ENCODE measurements at places on chromosomes 13 and 19. TPM values are rescaled to one million over a fixed set of nuclear protein-coding genes. Genes with fewer than 3 reads are reported as not detected.

The ZNF491 gene
- total RNA-seq: 0.85 TPM

DNA sequence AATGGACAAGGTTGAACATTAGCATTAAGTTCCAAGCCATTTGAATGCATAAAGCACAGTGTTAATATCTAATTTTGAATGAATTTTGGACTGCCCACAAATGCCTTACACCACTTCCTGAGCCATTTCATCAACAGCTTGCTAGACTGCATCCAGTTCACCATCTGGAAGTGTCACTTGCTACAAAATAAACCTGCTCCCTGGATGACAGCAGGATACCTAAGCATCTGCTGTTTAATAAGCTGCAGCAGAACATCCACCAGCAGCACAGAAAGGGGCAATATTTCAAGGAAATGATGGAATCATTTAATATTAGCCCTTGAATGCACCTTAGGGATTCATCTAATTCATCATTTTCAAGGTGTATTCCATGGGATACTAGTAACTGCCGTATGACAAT is 76.6 kb upstream of the PCDH9 start:
- H3K27me3 ChIP-seq: no peaks in the 10 kb centered on the region
- no peaks in the 10 kb centered on the region for H3K36me3 ChIP-seq
- no peaks in the 10 kb centered on the region for H3K4me1 ChIP-seq
- no peak overlapping the region for H3K27ac ChIP-seq
- H3K4me3 ChIP-seq: no peak overlapping the region

DNA sequence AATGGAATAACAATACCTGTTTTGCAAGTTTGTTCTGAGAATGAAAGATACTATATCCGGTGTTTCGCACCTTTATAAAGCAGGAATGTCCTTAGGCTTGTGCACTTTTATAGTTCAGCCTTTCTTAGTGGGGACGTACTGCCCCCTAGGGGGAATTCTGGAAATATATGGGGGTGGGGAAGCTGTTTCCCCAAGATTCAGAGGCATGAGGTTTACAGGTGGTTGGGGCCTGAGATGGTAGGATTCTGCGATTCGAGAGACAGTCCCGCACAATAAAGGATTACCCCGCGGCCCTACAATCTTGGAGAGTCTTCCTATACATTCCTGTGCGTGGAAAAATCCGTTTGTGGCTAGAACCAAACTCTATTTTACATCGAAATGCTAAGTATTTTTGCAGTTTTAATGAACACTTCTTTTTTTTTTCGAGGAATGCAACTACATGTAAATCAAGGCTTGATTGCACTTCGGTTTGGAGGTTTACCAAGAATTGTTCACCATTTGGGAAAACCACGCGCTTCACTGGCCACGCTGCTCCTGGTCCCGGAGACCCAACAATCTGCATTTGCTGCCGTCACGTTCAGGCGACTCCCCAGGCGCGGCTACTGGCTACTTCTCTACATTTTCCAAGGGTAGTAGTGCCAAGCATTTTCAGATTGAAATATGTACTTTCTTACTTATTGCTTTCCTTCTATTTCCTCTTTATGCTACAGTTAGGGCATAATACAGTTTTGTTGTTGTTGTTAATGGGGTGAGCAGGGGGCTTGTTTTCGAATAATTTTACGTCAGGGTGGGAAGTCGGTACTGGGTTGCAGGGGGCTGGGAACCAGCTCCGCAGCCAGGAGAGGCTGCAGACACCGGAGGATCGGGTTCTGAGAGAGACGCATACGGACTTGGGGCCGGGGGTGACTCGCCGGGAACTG is 830 bp downstream of the NEK5 start:
- H3K4me1 ChIP-seq: peaks cover 8% of the 10 kb centered on the region
- DNase-seq: peak; percentile 79
- H3K4me3 ChIP-seq: peak overlapping the region; percentile 68
- H3K27me3 ChIP-seq: peaks cover 3% of the 10 kb centered on the region
- no peak overlapping the region for H3K27ac ChIP-seq

DNA sequence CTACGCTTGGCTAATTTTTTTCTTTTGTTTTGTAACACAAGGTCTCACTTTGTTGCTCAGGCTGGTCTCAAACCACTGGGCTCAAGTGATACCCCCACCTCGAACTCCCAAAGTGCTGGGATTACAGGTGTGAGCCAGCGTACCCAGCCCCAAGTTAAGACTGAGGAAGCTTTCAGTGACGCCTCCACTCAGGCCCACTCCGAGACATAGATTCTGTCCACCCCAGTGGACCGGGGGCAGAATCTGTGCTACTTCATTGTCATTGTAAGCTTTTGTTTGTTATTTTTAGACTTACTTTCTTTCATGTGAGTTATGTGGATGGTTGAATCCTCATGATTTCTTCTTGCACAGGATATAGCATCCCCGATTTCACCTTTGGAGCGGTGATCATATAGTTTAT is 156.9 kb upstream of the TSHZ3 start:
- no peaks in the 10 kb centered on the region for H3K4me1 ChIP-seq
- H3K36me3 ChIP-seq: no peaks in the 10 kb centered on the region
- DNase-seq: no peak
- H3K27ac ChIP-seq: no peak overlapping the region
- H3K27me3 ChIP-seq: no peaks in the 10 kb centered on the region

- H3K27ac ChIP-seq: no peak overlapping the region
- no peak for DNase-seq
- no peaks in the 10 kb centered on the region for H3K27me3 ChIP-seq
- H3K4me3 ChIP-seq: no peak overlapping the region
- H3K36me3 ChIP-seq: no peaks in the 10 kb centered on the region
These were observed 373.1 kb upstream of the MIR17HG start for GRCh38 chr13:90974249-90974975.

GRCh38 chr19:16581145-16581970 is 9.1 kb upstream of the SLC35E1 start:
- peaks cover 17% of the 10 kb centered on the region for H3K4me1 ChIP-seq
- H3K27me3 ChIP-seq: no peaks in the 10 kb centered on the region
- H3K36me3 ChIP-seq: peaks cover 9% of the 10 kb centered on the region

DNA sequence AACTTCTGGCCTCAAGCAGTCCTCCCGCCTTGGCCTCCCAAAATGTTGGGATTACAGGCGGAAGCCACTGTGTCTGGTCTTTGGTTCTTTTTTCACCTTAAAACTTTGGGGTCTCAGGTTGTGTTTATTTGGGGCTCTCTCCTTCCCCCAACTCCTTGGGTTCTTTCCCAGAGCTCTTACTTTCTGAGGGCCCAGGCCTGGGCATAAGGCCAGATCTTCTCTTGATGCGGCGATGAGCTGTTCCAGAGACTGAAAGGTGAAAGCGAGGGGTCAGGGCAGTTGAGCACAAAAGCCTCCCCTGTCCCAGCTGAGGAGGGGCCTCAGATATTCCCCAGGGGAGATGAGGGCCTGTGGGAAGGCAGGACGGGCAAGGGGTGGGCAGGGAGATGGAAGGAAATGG is 7.1 kb downstream of the POLR1G start:
- H3K27ac ChIP-seq: no peak overlapping the region
- no peak overlapping the region for H3K4me3 ChIP-seq
- no peak for DNase-seq
- no peaks in the 10 kb centered on the region for H3K4me1 ChIP-seq
- peaks cover 3% of the 10 kb centered on the region for H3K36me3 ChIP-seq

DNA sequence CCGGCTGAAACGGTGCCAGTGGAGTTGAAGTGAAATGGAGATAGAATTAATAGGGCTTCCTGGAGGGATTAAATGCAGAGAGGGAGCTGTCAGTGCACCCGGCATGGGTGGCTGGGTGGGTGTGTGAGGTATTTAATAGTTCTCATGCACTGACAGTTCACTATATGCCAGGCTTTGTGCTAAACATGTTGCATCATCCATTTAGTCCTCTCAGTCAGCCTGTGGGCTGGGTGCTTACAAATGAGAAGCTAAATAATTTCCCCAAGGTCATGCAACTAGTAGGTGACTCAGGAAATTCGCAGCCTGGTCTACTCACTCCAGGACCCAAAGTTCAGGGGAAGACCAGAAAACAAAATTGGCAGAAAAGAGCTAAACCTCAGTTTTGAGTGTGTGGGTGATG is 63.5 kb upstream of the SPATA13 start:
- H3K36me3 ChIP-seq: no peaks in the 10 kb centered on the region
- H3K4me1 ChIP-seq: peaks cover 13% of the 10 kb centered on the region
- no peak for DNase-seq

The THSD8 gene
- 13.2 TPM for total RNA-seq

DNA sequence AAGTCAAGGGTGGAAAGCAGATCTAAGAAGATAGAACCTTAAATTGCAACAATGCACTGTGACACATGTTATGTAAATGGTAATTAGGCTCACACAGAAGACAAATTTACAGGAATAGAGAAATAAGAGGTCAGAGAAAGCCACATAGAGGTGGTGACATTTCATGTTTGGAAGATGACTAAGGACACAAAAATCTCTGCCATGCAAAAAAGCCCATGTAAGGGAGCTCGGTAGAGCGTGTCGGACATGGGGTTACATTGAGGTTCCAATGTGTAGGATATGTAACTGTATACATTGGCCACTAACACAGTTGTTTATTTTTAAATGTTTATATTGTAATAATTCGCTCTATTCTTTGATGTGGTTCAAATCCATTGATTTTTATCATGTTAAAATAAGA is 33.7 kb downstream of the SUGT1 start:
- no peak overlapping the region for H3K4me3 ChIP-seq
- no peaks in the 10 kb centered on the region for H3K4me1 ChIP-seq
- peaks cover 7% of the 10 kb centered on the region for H3K36me3 ChIP-seq
- no peak overlapping the region for H3K27ac ChIP-seq

DNA sequence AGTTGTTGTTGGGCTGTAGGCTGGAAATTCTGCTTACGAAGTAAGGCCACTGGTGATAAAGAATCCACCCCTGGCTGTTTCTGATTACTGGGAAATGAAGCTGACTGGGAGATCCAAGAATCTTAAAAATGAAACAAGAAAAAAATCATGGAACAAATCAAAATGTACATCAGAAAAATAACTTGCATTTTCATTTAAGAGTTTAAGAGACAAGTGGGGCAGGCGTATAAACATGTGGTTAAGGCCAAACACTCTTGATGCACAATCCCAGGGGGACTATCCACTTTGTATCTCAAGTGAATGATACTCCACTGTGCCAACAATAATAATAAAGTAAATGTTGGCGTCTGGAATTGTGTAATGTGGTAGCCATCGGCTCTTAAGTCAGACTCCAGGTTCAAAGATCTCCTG is 24.6 kb downstream of the ZMYM5 start:
- no peak for DNase-seq
- H3K4me1 ChIP-seq: no peaks in the 10 kb centered on the region
- H3K27ac ChIP-seq: no peak overlapping the region
- no peak overlapping the region for H3K4me3 ChIP-seq
- H3K36me3 ChIP-seq: peaks cover 4% of the 10 kb centered on the region

DNA sequence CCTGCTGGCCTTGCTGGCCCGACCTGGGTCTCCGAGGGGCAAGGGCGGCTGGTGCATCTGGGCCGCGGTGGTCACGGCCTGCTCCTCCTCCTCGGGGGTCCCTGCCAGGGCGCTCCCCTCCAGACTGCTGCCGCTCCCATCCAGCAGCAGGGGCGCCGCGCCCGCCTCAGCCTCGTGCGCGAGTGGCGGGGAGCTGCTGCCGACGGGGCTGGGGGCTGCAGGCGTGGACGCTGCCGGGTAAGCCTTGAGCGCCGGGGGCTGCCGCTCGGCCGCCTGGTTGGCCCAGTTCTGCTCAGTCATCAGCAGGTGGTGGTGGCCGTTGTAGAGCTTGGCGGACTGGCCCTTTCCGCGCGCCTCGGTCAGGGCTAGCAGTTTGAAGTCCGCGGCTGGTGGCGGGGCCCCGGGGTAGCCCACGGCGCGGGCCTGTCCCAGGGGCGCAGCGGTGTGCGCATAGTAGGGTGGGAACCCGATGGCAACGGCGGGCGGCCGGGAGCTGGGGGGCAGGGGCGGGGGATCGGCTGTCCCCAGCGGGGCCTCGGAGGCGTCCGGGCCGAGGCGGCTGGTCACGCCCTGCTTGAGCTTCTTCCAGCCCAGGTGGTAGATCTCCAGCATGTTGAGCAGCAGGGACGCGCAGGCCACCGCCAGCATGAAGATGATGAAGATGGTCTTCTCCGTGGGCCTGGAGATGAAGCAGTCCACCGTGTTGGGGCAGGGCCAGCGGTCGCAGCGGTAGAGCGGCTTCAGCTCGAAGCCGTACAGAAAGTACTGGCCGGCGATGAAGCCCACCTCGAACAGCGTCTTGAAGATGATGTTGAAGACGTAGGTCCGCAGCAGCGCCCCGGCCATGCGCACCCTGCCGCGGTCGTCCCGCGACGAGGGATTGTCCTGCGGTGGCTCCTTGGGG is 18.6 kb downstream of the GJA3 start:
- H3K27me3 ChIP-seq: peaks cover 66% of the 10 kb centered on the region
- H3K27ac ChIP-seq: no peak overlapping the region
- DNase-seq: no peak
- no peaks in the 10 kb centered on the region for H3K4me1 ChIP-seq
- no peak overlapping the region for H3K4me3 ChIP-seq

DNA sequence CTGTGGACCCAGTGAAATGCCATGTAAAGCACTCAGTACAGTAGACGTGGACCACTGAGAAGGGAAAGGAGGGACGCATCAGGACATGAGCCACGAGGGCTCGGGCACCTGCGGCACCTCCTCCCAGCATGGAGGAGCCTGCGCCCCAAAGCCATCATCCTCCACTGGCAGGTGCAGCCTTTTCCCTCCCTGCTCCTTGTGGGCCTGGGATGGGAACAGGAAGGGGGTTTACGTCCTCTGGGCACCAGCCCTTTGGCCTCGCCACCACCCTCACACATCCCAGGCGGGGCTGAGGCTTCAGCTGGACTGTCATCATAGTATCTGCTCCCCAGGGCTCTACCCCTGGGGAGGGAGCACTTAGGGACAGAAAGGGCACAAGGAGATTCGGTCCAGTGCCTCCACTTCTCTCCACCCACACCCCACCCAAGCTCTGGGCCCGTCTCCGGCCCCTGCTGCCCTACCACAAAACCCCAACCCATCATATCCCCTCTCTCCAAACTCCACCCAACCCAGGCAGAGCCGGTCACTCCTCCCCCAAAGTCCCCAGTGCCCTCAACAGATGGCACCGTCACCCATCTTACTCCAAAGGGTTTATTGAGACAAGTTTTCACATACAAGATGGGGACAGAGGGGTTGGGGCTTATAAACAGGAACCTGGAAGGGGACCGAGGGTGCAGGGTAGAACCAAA is 2.2 kb upstream of the PRKD2 start:
- H3K27ac ChIP-seq: no peak overlapping the region
- H3K4me3 ChIP-seq: no peak overlapping the region
- no peaks in the 10 kb centered on the region for H3K27me3 ChIP-seq
- H3K36me3 ChIP-seq: peaks cover 30% of the 10 kb centered on the region
